ENCODE measurements at places on chromosomes 4 and X.
A peak's percentile ranks its signal among the peaks of the same experiment; 100 is the strongest.

GRCh38 chr4:116632269-116632668 lies 453.1 kb downstream of the TRAM1L1 start:
- DNase-seq, result no peak

GRCh38 chr4:53130896-53131561 lies 234.8 kb downstream of the SCFD2 start:
- DNase-seq, result no peak

DNA sequence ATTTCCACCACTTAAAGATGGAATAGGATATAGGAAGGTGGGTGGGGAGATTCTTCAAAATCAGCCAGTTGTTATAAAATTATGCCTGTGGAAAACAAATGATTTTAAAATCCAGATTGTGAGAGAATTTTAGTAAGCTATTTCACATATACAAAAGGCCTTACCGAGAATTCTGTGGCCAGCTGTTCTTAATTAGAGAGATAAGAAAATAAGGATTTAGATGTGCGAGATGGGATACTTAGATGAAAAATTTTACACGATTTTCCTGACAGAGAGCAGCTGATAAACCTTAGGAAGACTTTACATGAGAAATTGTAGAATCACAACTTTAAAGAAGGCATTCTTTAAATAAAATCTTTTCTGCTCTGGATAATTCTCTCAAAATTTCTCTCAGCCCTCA lies 94.5 kb upstream of the IQCM start:
- DNase-seq, result no peak

GRCh38 chrX:151151665-151152267 lies 24.6 kb upstream of the GPR50 start:
- DNase-seq, result peak; percentile 30

GRCh38 chrX:50698944-50699343 lies 115.0 kb downstream of the SHROOM4 start:
- no peak for DNase-seq

DNA sequence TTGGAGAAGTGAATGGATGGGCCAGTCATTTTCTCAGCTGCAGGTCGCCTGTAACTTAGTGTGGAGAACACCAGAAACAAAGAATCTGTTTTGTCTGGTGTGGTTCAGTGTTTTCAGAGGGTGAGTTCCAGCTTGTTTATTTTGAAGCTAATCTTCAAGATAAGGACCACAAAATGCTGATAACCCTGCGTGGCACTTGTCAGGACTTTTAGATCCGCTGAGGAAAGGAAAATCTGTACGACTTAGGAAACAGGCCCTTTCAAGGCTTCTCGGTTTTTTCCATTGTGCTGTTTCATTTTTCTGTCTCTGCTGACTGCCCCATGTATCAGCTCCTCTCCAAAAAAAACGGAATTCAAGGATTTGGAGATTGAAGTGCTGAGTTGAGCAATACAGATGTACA lies 8.7 kb upstream of the ANAPC4 start:
- no peak for DNase-seq

DNA sequence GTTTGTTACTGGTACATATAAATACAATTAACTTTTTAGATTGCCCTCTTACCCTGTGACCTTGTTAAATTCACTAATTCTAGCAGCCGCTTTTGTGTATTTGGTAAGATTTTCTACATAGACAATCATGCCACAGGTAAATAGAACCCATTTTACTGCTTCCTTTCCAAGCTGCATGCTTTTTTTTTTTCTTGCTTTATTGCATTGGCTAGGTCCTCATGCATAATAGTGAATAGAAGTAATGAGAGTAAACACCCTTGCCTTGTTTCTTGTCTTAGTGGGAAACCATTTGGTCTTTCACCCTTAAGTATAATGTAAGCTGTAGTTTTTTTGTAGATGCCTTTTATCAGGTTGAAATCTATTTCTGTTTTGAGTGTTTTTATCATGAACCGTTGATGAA lies 7.7 kb upstream of the TMEM271 start:
- DNase-seq, result no peak

DNA sequence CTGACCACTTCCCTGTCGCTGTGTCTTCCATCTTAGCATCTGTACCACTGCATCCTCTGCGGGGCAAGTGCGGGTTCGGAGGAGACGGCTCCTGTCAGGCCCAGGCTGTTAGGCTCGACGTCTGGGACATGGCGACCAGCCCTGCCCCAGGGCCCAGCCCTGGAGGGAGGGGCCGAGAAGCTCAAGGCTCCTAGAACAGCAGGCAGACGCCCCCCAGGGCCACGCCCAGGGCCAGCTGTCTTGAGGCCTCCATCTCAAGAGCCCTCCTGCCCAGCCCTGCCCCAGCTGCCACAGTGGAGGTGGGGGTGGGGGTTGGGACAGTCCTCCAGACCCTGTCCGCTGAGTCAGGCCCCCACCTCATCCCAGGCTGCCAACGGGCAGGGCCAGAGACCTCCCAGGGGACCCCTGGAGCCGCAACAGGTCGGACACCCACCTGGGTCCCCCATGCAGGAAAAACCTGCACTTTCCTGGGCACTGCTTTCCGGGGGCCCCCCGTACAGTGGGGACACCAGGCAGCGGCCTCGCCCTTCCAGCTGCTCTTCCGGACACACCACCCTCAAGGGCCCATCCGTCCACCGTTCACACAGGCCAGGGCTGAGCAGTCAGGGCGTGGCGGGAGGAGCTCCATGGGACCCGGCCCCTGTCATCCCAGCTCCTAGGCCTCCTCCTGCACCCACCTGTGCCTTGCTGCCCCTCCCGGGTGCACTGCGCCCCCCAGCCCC lies 83.1 kb downstream of the FAM53A start:
- no peak for DNase-seq

- peak; percentile 4 for DNase-seq
These were observed 57.2 kb upstream of the BEX4 start for GRCh38 chrX:103157496-103158316.

DNA sequence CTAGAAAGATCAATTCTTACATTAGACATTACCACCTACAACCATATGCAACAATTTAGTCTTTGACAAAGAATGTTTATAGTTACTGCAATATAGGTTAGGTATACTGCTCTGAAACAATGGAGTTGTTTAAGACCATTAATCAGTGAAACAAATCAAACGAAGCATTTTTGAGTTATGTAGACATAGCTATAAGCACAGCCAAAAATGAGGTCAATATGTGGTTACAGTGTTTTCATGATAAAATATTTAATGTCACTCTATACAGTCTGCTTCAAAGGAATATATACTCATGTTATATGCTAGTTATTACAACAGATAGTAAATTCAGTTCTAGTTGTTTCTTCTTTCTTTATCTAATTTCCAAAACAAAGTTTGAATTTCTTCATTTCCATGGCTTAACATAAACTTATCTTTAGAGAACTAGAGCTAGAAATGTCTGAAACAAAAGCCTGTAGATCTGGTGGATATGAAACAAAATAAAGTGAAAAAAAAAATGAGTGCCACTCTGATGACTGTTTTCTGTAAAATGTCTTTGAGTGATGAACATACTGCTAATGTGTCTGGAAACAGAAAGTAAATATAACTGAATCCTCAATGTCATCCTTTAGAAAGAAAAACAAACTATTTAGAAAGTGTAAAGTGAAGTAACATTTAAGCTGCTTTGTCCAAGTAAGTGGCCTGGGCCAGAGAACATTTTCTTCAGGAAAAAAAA lies 809.0 kb downstream of the FAT4 start:
- DNase-seq, result no peak

All from stimulated activated CD4-positive, alpha-beta T cell treated with anti-CD3 and anti-CD28 coated beads, Interleukin-4, amount 100 ng/mL, for 24 hours (primary cell).